ENCODE measurements at places on chromosomes 5 and 9.

DNA sequence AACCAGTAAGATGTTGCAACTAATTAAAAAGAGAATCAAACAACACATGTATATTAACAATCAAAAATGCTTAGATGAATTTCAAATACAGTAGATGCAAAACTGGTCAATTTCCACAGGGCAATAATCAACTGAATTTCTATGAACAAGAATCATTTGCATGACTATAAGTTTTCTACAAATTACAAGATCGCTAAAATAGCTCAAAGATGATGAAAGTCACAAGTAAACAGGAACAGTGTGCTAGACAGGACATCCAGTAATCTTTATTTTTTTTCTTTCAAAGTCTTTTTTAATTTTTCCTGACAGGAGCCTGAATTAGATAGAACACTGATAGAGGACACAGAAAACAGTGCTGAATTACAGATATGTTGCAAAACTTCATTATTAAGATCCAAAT, 608.2 kb upstream of the DAB2 start:
- DNase-seq, result no peak

GRCh38 chr5:157303667-157304327, 37.9 kb downstream of the CYFIP2 start:
- peak; percentile 62 for DNase-seq

GRCh38 chr5:1244976-1245375, 19.8 kb downstream of the SLC6A18 start:
- DNase-seq, result no peak

- DNase-seq, result no peak
These were observed 169.8 kb downstream of the FOCAD start for GRCh38 chr9:20853866-20854265.

GRCh38 chr9:94611638-94612068, 18.0 kb upstream of the FBP2 start:
- DNase-seq, result no peak

Measured in CD4-positive, alpha-beta T cell treated with Interleukin-12 subunit alpha and Interleukin-12 subunit beta, for 1 hour (primary cell).